Renal cortical epithelial cell (primary cell): ENCODE measurements at places on chromosomes 3 and 15.

GRCh38 chr3:126671521-126671920 lies 16.6 kb upstream of the TXNRD3 start:
- no peak for DNase-seq

GRCh38 chr15:89652131-89652530 lies 3.1 kb downstream of the KIF7 start:
- no peak for DNase-seq

GRCh38 chr3:2915826-2916225 lies 194.3 kb downstream of the IL5RA start:
- DNase-seq: no peak

DNA sequence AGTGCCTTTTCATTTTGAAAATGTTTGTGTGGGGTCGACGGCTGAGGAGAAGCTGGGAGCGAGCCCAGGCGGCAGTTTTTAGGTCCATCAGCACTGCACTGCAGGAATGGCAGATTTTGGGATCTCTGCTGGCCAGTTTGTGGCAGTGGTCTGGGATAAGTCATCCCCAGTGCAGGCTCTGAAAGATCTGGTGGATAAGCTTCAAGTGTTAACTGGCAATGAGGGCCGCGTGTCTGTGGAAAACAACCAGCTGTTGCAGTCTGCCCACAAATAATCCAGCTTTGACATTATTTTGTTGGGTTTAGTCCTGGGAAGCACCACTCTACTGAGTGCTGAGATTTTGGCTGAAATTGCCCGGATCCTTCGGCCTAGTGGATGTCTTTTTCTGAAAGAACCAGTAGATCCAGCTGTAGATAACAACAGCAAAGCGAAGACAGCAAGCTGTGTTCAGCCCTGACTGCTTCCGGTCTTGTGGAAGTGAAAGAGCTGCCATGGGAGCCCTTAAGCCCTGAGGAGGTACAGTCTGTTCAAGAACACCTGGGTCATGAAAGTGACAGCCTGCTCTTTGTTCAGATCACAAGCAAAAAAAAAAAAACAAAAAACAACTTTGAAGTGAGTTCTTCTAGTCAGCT lies 13.1 kb upstream of the ANP32A start:
- DNase-seq: no peak

DNA sequence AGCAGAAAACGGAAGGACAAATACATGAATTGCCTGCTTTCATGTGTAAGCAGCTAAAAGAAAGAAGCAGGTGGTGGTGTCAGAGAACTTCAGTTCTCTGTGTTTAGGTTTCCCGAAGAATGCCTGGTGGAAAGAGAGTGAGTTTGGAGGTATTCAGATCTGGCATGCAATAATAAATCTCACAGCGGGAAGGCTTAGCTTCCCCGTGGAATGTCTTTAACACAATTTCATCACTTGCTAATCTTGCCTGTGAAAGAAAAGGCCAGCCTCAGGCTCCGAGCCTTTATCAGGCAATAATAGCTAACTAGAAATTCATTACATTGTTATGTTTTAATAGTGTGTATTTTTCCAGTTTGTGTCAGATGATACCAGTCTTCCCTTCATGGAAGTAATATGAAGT lies 220.3 kb downstream of the PDZRN3 start:
- no peak for DNase-seq

- DNase-seq: no peak
Observed at GRCh38 chr15:92466834-92467233, 73.2 kb downstream of the ST8SIA2 start.

GRCh38 chr15:49282366-49282765 lies 112.3 kb downstream of the GALK2 start:
- no peak for DNase-seq

DNA sequence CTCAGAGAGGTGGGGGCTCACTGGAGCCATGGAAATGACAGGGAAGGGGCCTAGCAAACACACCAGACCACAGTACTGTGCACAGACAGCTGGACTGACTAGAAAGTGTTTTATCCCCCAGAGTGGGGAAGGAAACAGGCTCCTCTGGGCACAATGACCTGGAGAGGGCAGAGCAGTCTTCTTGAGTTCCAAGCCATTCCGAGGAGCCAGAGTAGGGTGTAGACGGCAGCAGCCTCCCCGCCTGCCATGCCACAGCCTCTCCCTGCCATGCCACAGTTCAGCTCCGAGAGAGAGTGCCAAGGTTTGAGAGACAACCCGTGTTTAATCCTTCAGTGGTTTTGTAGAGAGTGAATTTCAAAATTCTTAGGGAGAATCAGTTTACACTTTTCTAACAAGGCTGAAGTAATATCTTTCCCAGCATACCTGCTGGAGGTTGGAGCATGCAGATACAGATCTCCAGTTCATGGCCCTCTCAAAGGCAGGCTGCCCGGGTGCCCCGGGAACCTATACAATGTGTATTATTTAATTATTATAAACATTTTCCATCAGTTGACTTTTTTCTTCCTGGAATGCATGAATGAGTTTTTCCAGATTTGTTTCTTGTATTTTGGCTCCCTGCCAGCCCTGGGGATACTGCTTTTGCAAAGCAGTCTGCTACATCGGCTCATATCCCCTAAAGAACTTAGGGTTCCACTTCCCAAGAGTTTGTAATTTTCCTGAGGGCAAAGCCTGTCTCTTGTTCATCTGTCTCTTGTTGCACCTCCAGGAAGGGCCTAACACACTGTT lies 3.2 kb downstream of the PODXL2 start:
- DNase-seq: no peak

DNA sequence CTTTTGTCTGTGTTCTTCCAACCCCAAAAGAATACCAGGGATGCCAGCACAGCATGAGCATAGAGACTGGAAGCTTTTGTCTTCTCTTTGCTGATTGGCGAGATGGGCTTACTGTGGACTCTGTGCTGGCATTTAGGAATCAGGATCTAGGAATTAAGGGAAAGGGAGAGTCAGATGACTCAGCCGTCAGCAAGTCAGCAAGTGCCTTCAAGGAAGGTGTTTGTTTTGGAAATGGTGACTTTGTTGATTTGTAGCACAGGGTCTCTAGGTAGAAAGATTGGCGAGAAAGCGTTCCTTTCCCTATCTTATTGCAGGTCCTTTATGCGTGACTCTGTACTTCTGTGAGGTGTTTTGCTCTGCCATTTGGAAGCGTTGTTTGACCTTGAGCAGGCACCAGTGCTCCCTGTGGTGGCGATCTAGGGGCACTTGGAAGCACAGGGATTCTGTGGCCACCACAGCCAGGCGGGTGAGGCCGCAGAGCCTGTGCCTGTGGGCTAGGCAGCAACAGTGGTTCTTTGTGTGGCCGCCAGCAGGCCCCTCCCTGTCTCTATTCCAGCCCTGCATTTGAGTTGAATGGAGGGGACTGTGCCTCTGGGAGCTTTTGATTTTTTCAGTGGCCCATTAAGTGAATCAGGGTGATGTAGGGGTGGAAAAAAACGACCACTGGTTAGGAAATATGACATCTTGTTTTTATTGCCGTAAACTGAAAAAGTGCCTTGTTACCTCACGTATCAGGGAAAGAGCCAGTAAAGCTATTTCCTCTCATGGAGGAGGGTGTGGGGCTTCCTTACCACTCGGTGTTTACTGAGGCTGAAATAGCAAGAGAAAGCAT lies 19.0 kb downstream of the FAN1 start:
- DNase-seq: peak; percentile 94

GRCh38 chr3:54830658-54831057 lies 97.2 kb downstream of the LRTM1 start:
- DNase-seq: no peak

DNA sequence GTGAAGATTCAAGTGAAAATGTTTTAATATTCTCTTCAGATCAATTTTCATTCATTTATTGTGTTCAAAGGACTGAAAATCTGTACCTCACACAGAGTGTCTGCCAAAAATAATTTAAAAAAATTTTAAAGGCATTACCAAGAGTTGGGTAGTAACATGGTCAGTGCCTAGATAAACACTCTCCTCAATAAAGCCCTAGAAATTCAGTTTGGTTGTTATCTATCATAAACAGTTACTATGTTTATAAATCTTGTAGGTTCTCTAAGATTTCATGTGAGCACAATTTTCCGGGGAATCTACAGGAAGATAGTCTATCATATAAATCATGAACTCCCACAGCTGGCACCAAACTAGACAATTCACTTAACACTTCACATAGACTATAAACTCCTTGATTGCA lies 128.6 kb downstream of the GSK3B start:
- DNase-seq: no peak

DNA sequence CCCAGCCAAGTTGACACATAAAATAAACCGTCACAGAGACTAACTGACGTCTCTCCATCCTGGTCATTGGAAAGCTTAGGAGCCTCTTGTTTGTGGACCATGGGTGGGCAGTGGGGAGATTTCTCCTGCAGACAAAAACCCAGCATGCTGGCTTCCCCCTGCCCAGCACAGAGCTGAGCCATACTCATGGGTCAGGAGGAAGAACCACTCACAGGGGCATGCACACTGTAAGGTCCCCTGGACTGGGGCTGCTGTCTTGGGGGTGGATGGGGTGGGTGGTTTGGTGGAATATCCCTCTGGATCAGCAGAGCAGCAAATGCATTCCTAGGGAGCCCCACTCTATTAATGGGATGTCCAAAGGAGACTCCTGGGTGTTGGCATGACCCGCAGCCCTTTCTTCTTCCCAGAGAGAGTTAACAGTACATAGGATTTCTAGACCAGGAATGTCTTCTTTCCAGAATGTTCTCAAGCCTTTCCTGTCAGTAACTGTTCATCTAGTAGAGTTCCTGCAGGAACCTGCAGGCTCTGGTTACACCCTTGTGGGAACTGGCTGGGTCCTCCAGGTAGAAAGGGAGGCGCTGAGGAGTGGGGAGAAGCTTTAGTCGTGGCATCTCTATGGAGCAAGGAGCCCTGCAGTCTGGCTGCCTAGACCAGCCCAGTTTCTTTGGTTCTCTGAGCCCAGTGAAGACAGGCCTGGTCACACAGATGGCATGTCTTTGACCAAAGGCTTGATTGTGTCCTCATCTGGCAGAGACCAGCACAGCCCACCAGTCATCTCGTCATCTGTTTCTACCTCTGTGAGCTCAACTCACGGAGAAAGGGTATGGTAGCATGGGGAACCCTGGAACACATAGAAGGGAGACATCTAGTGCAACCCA lies 73.4 kb upstream of the PRR23C start:
- no peak for DNase-seq

DNA sequence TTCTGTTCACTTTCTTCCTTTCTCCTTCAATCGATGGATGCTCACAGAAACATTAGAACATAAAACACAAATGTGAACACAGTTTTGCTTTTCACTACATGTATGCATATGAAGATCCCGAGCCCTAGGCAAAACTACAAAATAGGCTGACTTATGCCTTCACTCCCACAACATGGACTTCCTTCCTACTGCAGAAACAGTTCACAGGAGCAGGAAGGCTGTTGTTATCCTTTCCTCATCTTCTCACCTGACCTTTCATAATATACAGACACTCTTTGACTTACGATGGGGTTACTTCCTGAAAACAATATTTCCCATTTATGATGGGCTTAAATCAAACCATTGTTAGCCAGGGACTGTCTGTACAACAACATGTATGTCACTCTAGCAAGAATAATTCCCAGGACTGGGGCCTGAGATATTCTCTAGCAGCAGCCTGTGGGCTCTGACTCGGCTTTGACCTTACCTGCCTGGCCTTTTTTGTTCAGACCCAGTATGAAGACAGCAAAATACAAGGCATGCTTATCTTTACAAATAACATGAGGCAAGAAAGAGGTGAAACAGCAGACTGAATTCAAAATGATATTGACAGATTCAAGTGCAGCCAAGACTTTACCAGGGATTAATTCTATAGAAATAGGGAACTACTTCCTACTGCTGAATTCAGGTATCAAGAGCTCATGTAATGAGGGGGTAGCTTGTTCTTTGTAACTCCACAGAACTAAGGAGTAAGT lies 51.8 kb upstream of the PLXND1 start:
- DNase-seq: peak; percentile 32

DNA sequence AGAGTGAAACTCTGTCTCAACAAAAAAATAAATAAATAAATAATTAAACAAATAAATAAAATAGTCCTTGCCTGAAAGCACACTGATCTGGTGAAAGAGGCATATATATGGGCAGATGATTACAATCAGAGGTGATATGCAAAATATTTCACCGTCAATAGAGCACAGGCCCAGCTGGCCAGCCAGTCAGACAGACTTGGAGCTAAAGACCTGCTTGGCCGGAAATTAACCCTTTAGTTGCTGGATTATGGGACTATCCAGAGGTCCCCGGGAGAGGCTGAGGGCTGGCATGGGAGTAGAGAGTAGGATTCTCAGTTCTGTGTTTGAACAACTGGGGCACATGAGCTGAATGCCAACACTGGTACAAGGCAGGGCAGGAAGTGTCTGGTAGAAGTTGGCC lies 59.1 kb upstream of the CTNNB1 start:
- no peak for DNase-seq

DNA sequence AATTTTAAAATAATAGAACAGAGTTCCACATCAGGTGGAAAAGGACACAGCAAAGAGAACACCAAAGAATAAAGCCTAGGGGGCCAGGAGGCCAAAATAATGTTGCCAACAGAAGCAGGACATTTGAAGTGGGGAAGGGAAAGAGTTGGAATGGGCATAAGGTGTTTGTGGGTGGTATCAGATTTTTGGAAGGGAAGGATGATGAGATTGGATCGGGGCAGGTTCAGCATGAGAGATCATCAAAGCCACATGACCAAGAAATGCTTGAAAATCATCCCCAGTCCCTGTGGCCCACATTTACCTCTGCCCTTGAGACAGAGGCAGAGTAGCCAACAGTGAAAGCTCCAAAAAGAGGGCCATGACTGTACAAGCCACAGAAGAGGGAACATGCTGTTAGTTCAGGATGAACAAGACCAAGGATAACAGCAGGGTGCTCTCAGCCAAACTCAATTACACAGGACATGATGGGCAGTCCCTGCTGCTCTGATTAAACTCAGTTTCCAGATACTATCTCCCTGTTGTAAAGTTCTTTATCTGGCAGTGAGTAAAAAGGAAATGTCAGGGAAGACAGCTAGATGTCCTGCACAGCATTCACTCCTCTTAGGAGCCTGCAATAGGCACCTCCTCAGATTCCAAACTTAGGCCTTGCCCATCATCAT lies 32.5 kb downstream of the RAB27A start:
- no peak for DNase-seq

- DNase-seq: no peak
Observed at GRCh38 chr3:14386254-14386653, 16.2 kb upstream of the SLC6A6 start.

- no peak for DNase-seq
Observed at GRCh38 chr15:70093070-70093469, 4.6 kb downstream of the TLE3 start.

- peak; percentile 62 for DNase-seq
Observed at GRCh38 chr3:33883951-33884561, 85.6 kb downstream of the PDCD6IP start.

GRCh38 chr3:147427746-147428145 lies 18.6 kb downstream of the ZIC1 start:
- no peak for DNase-seq

GRCh38 chr3:32009101-32009500 lies 27.6 kb downstream of the ZNF860 start:
- DNase-seq: peak; percentile 47

DNA sequence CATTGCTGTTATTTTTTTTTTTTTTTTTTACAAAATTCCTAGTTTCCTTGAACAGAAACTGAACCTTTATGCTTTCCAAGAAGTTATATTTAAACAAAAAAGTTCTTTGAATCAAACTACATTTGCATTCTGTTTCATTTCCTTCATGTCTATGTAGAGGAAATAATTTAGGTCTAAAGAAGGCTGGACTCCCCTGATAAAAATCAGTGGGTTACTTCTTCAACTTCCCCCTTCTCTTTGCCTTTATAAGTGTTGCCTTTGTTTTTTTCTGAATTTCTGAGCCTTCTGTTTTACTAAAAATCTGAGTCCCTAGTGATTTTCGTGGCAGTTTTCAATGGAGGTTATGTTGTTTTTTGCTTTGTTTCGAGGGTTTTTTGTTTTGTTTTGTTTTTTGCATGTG lies 152.8 kb downstream of the CHDH start:
- DNase-seq: no peak

GRCh38 chr3:3708769-3709115 lies 90.5 kb upstream of the LRRN1 start:
- DNase-seq: no peak
